Activated naive CD4-positive, alpha-beta T cell (primary cell): ENCODE measurements at places on chromosomes 2 and 18.

GRCh38 chr2:9483107-9483506, 8.8 kb downstream of the IAH1 start:
- DNase-seq = no peak

- DNase-seq = no peak
Observed at GRCh38 chr2:70461414-70461813, 92.2 kb downstream of the TGFA start.

GRCh38 chr2:9345343-9345742, 78.0 kb downstream of the ITGB1BP1 start:
- DNase-seq = no peak

- DNase-seq = no peak
Observed at GRCh38 chr2:37323176-37323780, 1.4 kb downstream of the PRKD3 start.

- no peak for DNase-seq
Observed at GRCh38 chr18:70172225-70172624, 33.3 kb downstream of the RTTN start.

- no peak for DNase-seq
Observed at GRCh38 chr2:175811971-175812370, 190.1 kb downstream of the LNPK start.

DNA sequence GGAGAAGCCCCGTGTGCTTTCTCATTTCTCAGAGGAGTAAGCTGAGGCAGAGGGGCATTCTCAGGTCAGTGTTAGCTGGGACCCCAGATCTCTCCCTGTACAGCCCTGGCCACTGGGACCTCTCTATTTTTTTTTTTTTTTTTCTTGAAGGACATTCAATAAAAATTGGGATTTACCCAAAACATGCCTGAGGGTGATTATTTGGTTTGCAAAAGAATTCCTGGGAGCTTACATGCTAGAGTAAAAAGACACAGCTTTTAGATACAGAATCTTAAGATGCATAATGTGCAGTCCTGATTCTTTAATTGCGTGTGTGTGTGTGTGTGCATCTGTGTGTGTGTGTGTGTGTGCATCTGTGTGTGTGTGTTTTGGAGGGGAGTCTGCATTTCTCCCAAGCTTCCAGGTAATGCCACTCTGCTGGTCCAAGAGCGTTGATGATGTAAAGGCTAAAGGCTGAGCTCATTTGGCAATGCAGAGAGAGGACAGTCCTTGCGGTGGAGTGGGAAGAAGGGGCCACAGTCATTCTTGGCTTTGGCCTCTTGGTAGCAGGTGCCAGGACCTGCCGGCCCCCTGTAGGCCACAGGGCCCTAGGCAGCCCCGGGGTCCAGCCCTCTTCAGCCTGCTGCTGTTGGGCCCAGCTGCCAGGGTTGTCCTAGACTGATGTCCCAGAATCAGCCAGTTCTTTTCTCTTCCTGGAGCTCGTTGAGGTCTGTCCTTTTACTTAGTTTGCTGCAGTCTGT, 74.1 kb upstream of the MCFD2 start:
- no peak for DNase-seq

- no peak for DNase-seq
Observed at GRCh38 chr2:31980674-31981356, 30.0 kb downstream of the MEMO1 start.

- no peak for DNase-seq
Observed at GRCh38 chr18:25169701-25170100, 182.3 kb downstream of the ZNF521 start.

DNA sequence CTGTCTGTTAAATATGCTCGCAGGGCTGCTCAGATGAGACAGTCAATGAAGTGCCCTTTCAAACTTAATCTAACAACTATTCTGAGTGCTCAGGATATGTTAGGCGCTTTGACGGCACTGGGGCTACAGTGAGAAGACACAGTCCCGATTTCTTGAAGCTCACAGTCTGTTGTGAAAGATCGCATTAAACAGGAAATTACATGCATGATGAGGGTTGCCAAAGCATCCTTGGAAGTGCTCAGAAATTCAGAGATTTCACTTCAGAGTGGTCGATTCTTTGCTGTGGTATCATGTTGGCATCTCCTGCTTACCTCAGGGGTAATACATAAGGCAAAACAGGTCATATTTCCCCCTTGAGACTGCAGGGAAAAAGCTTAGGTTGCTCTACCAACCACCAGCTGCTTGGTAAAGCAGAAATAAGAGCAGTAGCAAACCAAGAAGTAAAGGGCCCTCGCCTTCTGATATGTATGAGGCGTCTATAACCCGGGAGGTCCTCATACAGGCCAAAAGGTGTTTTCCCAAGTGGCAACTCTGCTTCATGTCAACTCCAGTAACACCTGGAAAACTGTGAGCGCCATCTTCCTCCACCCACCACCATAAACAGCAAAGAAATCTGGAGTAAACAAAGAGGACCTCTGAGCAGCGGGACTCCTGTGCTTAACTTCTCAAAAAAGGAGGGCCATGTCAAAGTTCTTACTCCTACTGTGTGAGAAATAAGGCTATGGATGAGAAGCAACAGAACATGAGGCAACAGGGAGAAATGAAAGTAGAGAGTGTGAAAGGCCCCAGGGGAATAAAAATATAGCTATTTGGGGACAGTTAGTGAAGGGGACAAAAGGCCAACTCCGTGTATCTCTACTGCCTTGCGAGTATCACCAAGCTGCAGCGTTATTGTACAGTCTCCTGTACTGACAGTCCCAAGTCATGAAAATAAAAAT, 79.3 kb downstream of the CLHC1 start:
- no peak for DNase-seq

DNA sequence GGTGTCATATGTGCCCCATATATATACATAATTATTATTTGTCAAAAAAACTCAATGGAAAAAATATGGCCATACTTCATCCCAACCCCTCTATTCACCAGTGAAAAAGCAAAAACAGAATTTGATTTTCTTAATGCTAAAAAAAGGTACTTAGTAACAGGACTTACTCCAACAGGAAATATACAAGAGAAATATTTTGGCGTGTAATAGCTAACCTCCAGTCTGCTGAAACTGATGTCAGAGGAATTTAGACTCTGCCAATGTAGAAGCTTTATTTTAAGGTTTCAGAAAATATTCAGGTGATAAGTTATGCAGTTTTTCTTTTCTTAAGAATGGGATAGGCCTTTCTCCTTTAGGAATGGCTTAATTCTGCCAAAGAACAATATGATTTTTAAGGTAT, 72.6 kb downstream of the TMEFF2 start:
- DNase-seq = no peak

- no peak for DNase-seq
Observed at GRCh38 chr18:3455090-3455635, 5.2 kb downstream of the TGIF1 start.

DNA sequence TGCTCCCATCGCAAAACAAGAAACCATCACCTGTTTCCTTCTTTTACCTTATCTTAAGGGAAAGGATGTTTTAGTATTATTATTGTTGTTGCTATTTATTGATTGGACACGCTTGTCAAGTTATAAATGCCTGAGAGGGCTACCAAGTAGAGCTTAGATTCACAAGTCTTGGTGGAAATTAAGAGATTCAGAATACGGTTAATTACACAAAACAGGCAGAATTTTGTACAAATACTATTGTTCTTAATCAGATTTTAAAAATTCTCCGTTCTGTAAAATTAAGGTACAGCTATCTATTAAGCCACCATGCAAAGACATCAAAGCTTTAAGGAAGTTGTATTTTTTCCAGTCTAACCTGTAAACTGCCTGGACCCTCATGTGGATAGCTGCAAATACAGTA, 1.1 kb upstream of the ZNF521 start:
- no peak for DNase-seq
